T-helper 22 cell (primary cell): ENCODE measurements at places on chromosomes 12 and 14.

GRCh38 chr12:76216585-76217472, 131.4 kb downstream of the BBS10 start:
- no peak for DNase-seq

DNA sequence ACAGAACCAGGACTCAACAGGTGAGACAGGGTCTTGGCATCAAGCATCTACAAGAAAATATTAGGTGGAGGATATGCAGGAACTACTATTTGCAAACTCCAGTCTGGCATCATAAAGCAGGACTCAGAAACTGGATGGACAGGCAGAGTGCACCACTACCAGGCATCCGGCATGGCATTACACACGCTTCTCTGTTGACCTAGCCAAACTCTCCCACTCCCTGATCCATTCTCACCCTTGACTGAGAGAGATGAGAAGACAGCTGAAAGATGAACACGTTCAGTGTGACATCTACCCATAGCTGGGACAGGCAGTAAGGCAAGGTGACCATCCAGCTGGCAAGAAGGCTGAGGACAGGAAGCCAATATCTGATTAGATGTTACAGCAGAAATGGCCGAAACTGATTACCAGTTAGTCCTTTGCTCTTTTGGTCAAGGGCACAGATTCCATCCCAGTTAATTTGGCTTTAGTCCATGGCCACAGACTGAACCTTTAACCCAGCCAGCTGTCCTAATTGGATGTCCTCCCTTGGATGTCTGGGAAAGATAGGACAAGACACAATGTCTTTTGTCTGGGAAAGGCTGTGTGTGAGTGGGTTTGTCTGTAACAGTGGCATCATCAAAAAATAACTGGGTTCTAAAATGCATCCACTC, 71.6 kb downstream of the BBS10 start:
- DNase-seq = no peak

DNA sequence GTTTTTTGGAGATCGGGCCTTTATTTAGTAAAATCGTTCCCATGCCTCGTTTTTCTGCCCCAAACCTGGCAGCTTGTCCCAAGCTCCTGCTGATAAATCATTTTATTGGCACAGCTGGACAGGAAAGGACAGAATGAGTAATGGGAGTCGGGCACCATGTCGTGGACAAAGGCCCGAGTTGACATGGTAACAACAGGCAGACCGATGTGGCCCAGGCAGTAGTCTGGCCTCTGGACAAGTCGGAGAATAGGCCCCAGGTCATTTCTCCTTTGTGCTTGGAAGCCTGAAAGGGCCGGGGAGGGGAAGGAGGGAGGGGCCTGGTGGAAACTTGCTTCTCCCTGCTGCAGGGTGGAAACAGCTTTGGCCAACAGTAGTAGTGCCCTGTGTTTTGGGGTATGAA, 234.9 kb downstream of the SUDS3 start:
- no peak for DNase-seq

- DNase-seq = no peak
These were observed 396.7 kb upstream of the PDE3A start for GRCh38 chr12:19971361-19972280.

GRCh38 chr14:55979781-55980180, 138.4 kb upstream of the PELI2 start:
- no peak for DNase-seq

GRCh38 chr14:103456167-103456835, 66.3 kb downstream of the CKB start:
- DNase-seq = no peak

GRCh38 chr14:68684466-68685418, 108.1 kb downstream of the ZFP36L1 start:
- no peak for DNase-seq

- no peak for DNase-seq
These were observed 3.8 kb downstream of the LIMA1 start for GRCh38 chr12:50279501-50279900.

- no peak for DNase-seq
These were observed 343.9 kb downstream of the LRFN5 start for GRCh38 chr14:41950428-41951151.

DNA sequence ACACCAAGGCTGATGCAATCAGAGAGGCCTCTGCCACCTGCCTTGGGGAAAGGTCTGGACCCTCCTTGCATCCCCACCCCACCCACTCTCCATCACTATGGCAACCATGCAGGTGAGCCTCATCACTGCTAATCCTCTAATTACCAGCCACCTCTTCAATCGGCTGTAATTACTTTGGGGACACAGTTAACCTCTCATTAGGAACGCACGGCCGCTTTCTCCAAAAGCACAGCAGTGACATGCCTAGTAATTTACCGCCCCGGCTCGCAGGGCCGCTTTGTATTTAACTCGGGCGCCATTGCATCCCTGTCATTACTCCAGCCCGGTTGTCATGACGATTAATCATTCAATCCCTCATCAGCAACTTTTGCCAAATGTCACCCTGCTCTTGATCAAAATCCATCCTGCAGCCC, 36.3 kb upstream of the FAM222A start:
- DNase-seq = no peak

GRCh38 chr14:71705460-71705859, 226.8 kb upstream of the RGS6 start:
- DNase-seq = no peak

DNA sequence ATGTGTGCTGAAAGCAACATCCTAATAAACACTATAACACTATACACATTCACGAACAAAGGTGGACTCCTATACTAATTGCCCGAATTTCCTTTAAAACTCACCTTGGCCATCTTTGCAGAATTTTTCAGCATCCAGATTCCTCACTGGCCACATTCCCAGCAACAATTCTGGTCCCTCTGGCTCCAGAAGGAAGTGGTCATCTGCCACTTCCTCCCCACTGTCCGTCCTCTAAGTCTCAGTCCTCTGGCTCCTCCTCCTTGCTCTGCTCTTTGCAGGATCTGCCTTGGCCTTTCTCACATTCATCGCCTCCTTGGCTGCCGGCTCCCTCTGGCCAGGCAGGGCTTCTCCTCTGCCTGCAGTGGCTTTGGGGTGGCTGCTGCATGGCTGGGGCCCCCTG, 426.0 kb downstream of the FUT8 start:
- DNase-seq = no peak

- DNase-seq = no peak
These were observed 6.7 kb downstream of the SLC2A3 start for GRCh38 chr12:7929083-7929792.

DNA sequence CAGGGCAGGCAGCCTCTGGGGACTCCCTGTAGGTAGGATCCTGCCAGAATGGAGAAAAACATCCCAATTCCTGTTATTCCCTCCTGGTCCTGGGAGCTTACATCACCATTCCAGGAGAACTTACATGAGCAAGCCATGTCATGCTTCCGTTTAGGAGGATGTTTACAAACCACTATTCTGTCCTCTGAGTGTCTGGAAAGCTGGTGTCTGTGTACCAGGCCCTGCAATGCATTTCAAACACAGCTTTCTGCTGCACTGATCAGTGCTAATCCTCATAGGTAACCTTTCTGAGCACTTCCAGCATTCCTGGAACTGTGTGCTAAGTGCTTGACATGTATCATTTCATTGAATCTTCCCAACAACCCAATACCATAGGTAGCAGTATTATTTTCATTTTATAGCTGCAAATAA, 19.8 kb upstream of the MAP1LC3B2 start:
- no peak for DNase-seq

GRCh38 chr14:32443890-32444661, 115.0 kb downstream of the AKAP6 start:
- DNase-seq = no peak

DNA sequence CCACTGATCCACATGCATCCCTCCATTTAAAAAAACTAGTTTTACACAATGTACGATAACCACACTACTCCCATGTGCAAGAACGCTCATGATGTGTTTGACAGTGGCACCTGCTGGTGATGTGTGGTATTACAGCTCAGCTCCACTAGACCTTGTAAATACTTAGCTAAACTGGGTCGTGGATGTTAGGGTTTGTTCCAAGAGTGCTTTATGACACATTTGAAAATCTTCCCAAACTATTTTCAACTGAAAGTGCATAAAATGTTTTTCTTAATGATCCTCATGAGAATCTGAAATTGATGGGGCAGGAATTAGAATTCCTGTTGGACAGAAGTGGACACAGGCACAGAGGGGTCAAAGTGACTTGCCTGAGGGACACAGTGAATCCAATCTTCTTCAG, 99.2 kb downstream of the SCARB1 start:
- no peak for DNase-seq

DNA sequence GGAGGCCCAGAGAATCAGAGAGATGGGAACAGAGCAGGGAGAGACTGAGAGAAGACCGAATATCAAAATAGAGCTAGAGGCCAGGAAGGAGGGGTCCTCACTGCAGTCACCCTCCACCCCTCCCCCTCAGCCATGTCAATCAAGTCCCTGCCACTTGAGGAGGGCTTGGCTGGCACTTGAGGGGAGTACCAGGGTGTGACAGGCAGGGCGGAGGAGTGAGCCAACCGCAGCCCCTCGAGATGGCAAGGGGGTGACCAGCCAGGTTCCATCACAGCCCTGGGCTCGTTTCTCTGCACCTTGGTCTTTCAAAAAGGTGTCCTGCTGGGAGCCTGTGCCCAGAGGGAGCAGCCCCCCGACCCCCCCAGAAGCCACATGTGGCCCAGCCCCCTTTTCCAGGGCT, 4.2 kb downstream of the AQP5 start:
- DNase-seq = no peak

DNA sequence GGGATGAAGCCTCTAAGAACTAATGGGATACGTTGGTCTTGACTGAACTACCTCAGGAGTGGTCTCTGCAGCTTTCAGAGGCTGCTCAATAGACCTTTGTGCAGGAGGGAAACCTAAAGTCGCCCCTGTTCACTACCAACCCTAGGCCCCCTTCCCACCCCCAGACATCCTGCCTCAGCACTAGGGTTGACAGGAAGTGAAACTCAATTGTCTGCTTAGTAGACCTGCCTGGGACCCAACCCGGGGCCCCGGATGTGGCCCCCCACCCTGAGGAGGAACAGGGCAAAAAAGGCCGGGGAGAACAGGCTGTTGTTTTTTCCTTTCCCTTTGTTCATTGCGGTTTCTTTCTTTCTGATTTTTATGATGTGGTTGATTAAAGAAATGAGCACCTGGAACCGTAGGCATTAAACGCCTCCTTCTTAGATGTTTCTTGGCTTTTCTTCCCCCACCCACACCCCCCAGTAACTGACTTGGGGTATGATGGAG, 1.6 kb upstream of the DGKA start:
- peak; percentile 89 for DNase-seq
